ENCODE measurements at places on chromosomes 7 and 10.

DNA sequence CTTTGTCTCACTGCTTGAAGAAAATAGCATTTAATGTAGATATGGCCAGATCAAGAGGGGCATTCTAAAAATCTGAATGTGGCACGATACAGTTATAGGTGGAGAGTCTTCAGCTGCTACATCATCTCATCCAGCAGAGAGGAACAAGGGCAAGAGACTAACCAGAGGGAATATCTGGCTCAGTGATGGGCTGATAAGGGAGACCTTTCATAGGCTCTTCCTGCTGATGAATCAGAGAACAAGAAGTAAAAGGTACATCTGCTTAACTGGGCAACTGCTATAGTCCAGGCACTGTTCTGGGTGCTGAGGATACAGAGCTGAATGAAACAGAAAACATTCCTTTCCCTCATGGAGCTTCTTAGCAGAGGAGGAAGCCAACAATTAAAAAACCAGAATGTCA, 37.9 kb downstream of the PIP4K2A start:
- no peak for DNase-seq

DNA sequence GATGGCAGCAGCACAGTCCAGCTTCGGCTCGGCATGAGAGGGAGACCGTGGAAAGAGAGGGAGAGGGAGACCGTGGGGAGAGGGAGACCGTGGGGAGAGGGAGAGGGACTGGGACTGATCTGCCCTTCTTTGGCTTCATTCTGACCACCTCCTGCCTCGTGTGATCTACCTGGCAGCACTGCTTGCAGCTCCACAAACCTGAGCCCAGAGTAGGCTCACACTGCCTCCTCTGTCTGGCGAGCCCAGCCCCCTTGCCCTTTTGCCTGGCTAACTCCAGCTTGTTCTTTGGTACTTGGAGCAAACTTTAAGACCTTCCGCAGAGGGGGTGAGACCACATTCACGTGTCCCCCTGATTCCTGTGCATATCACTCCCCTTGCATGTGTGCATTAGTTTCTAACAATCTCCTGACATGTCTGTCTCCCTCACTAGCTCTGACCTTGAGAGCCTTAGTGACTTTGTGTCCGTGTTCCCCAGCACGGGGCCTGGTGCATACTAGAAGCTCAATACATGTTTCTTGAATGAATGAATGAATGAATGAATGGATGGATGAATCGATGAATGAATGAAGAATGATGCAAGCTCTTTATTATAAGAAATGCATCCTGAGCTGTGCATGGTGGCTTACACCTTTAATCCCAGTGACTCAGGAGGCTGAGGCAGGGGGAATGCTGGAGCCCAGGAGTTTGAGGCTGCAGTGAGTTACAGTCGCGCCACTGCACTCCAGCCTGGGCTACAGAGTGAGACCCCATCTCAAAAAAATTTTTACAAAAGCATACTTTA, 31.2 kb downstream of the UBTD1 start:
- no peak for DNase-seq

GRCh38 chr10:60397792-60398191, 8.1 kb upstream of the ANK3 start:
- no peak for DNase-seq

- no peak for DNase-seq
Measured at GRCh38 chr7:6718124-6718523, 11.4 kb upstream of the ZNF12 start.

DNA sequence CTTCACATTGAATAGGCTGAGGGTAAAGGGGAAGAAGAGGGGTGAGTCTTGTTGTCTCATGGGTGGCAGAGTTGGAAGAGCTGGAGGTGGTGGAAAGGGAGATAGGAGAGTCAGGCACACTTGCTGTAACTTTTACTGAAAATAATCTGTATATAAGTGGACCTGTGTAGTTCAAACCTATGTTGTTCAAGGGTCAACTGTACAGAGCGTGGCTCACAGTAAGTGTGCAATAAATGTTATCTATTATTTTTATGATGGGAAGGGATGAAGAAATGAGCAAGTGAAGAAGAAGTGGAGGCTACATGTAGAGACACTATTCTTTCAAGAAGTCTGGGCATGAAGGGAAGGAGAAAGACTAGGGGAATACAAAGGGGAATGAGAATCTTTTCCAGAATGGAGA, 71.5 kb upstream of the FAM133B start:
- DNase-seq, result no peak

- DNase-seq, result no peak
Measured at GRCh38 chr10:28678687-28679457, 1.6 kb downstream of the BAMBI start.

DNA sequence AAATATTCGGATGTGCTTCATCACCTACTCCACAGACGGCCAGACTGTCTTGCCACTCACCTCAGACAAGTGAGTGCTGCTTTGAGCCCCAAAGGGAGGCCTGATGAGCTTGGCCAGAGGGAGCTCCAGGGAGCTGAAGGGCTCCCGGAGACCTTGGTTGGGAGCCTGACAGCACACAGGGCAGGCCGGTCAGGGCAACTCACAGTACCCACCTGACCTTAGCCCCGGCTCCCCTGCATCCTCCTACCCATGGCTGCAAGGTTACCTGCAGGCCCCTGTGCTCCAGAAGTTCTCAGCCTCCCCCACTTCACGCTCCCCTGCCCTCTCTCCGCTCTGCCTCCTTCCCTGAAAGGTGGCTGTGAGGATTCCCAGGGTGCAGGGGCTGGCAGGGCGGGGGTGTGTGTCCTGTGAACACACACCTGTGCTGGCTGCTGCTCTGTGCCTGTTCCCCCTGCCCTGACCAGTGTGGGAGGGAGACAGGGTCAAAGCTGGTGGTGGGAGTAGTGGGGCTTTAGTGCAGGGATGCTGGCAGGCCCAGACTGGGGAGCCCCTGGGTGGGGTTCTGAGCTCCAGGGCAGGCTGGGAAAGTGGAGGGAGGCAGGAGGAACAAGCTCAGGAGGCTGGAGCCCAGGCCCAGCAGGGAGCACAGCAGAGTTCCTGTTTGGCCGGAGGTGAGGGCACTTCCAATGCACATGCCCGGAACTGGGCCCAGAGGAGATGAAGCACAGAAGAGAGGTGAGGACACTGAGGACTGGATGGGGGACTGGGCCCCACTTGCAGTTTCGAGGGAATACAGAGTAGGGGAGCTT, 7.2 kb downstream of the ANTXRL start:
- no peak for DNase-seq

GRCh38 chr10:112059220-112059619, 124.3 kb downstream of the GPAM start:
- no peak for DNase-seq

Data from NCI-H1436 treated with DMSO at 0.1 percent for 48 hours (cell line).